G401 (cell line): ENCODE measurements at places on chromosomes 2 and 18.

GRCh38 chr2:197613509-197613987 lies 61.8 kb downstream of the RFTN2 start:
- DNase-seq, result no peak

DNA sequence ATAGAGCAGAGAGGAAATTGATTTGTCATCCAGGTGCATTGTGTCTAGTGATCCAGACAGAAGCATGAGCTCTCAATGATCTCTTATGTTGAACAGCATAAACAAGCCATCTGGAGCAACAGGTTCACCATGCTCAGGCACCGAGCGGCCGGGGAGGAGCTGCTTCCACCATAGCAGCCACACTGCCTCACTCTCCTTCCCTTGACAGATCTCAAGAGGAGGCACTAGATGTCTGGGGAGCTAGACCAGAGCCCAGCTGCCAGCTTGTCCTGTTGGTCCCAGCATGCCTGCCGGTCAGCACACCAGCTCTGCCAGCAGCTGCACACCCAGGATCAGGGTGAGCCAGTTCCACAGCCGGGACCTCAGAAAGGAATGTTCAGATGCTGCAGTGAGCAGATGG lies 17.5 kb upstream of the LONRF2 start:
- DNase-seq, result peak; percentile 29

GRCh38 chr2:100924520-100925451 lies 77.3 kb upstream of the RPL31 start:
- DNase-seq, result no peak

DNA sequence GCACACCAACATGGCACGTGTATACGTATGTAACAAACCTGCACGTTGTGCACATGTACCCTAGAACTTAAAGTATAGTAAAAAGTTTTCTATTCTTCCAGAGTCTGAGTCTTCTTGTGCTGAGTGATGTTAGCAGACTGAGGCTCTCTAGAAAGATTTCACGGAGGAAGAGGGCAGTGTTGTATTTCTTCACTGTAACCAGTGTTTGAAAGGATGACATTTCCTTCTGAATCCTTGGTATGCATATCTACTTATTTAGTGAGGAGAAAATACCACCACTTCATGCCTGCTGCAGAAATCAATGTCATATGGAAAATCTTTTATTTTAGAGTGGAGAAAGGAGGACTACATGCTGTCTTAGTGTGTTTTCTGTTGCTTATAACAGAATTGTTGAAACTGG lies 357.1 kb downstream of the CCDC85A start:
- DNase-seq, result no peak

- peak; percentile 23 for DNase-seq
Measured at GRCh38 chr2:39431592-39432316, 5.3 kb downstream of the MAP4K3 start.
